ENCODE measurements at places on chromosomes 6 and 20.

- DNase-seq, result no peak
Measured at GRCh38 chr20:37723668-37724067, 29.8 kb downstream of the CTNNBL1 start.

GRCh38 chr6:134778431-134778830, 171.5 kb downstream of the ALDH8A1 start:
- DNase-seq, result no peak

- no peak for DNase-seq
Measured at GRCh38 chr20:24964506-24964840, 15.4 kb downstream of the CST7 start.

DNA sequence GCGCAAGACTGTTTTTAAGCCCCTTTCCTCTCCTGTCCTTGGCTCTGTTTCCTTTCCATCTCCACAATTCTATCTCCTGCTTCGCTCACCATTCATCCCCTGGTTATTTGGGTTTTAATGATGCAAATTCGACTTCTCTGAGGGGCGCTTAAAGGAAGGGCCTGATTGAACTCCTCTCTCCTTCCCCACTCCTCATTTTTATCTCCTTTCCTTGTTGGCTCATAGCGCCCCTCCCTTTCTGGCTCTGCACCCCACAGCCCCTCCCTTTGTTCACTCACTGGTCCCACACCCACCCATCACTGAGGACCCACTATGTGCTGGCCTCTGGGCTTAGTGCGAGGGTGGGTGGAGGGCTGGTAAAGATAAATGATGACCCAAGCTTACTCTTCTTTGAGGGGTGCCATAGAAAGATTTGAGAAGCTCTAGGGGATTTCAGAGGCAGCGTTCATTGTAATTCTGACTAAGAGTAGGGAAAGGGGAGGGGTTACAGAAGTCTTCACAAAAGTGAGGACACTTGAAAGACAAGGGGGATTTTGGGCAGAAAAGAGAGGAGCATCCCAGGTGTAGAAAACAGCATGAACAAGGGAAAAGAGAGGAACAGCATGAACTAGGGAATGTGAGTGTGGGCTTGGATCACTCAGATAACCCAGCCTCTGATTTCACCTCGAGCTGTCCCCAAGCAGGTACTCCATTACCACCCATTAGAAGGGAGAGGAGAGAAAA, 507.8 kb downstream of the CD83 start:
- no peak for DNase-seq

DNA sequence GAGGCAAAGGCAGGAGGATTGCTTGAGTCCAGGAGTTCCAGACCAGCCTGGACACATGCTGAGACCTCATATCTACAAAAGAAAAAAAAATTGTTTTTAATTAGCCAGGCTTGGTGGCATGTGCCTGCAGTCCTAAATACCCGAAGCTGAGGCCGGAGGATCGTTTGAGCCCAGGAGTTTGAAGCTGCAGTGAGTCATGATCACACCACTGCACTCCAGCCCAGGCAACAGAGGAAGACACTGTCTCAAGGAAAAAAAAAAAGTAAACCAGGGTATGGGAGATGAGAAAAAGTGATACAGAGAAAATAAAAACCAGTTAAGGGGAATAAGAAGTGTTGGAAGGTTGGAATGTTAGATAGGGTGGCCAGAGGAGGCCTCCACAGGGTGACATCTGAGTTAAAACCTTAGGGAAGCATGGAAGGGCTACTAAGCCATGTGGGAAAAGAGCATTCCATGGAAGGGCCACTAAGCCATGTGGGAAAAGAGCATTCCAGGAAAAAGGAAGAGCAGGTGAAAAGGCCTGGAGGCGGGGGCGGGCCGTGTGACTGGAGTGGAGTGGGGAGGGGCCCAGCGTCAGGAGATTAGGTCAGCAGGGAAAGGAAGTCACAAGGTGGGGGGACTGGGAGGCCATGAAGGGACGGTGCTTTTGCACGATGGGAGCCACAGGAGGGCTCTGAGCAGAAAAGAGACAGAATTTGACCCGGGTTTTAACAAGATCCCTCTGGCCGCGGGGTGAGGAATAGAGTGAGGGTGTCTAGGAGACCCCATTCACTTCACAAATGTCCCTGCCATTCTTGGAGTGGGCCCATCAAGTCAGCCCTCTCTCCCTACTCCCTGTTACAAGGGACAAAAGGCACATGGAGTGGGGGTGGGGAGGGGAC, 18.3 kb downstream of the CPNE5 start:
- no peak for DNase-seq

DNA sequence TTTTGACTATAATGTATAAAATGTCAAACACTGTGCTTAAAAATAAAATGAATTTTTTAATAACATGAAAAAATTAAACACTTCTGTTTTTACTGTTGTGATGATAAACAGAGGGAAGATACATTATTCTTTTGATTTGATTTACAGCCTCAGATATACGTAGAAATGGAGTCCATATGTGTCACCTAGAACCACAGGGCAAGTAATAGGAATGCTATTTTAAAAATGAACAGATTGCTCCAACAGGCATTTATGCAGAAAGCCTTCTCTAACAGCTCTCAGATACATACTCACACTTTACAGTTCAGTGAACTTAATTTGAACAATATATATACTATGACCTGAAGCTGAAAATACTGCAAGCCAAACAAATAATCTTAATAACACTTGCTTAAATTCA, 1551.0 kb downstream of the GRIK2 start:
- DNase-seq, result no peak

- DNase-seq, result no peak
Measured at GRCh38 chr6:43180985-43181384, 1.0 kb upstream of the CUL9 start.

- no peak for DNase-seq
Measured at GRCh38 chr6:147758303-147758702, 249.8 kb downstream of the SAMD5 start.

DNA sequence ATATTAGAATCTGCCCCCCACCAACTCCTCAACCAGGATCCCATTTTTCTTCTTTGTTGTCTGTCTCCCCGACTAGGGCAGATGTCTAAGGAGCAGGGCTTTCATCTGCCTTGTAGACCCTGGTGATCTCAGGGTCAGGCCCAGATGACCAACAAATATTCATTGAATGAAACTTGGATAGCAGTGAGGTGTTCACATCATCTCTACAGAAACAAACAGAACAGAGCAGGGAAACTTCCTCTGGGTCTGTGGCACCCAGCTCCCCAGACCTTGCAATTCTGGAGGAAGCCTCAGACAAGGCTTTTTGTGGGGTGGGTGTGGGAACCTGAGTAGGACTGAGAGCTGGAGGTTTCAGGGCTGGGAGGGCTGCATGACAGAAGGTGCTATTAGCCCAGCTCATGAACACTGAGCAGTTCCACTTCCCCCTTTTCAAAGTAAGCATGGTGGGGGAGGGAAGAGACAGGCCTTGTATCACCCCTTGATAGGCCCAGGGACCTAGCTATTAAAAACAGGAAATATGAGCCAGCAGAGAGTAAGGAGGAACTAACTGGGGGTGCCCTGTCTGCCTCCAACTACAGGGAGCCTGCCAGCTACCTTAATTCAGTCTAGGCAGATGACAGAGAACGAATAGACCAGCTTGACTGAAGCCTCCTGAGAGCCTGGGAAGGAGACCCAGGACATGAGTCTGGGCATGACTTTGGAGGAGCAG, 37.3 kb upstream of the TOP1 start:
- DNase-seq, result no peak

DNA sequence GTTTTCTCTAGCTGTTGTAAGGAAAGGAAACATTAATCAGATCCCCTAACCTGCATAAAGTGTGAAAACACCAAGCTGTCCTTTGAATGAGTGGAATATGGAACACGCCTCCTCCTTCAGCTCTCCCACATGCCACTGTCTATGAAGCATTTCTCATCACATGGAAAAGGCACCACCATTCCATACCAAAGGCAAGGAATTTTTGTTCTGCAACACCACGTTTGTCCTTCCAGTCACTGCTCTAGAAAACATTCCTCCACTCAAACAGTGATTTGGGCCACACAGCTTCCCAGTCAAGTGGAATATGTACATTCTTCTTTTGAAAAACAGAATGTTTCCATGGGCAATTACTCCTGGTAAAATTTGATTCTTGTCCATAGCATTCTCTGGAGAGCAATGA, 120.1 kb downstream of the OPRM1 start:
- no peak for DNase-seq

- peak; percentile 69 for DNase-seq
Measured at GRCh38 chr6:16770701-16771569, 9.7 kb upstream of the ATXN1 start.

GRCh38 chr6:110255211-110255750, 75.1 kb downstream of the CDC40 start:
- no peak for DNase-seq

DNA sequence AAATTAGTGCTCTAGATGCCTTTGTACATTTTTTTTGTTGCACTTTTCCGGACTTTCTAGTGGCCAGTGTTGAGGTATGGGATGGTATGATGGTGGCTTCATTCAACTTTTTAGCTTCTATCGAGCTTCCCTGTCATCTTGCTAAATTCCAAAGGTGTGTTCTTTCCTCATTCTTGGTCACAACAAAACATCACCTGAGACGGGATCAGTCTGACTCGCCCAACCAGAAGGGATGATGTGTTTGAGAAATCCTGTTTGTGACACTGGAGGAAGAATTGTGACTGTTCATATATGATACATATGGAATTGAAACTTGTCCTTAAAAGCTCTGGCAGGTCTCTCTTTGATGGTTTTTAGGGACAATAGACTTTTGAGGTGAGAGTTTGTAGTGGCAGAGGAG, 33.8 kb downstream of the KCNS1 start:
- no peak for DNase-seq

DNA sequence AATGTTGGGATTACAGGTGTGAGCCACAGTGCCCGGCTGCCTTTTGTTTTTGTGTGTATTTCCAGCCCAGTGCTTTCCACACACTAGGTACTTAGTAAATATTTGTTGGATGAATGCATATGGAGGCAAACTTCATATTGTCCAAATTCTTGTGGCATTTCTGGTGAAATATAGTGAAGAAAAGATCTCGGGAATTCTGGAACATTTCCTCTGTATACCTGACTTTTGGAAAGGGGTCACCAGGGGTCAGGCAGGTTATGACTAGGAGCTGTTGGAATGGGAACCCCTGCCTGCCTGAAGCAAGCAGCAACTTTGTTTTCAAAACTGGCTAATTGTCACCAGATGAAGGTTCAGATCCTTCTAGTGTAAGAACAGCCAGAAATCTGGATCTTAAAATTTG, 12.1 kb upstream of the SCP2D1 start:
- DNase-seq, result no peak

DNA sequence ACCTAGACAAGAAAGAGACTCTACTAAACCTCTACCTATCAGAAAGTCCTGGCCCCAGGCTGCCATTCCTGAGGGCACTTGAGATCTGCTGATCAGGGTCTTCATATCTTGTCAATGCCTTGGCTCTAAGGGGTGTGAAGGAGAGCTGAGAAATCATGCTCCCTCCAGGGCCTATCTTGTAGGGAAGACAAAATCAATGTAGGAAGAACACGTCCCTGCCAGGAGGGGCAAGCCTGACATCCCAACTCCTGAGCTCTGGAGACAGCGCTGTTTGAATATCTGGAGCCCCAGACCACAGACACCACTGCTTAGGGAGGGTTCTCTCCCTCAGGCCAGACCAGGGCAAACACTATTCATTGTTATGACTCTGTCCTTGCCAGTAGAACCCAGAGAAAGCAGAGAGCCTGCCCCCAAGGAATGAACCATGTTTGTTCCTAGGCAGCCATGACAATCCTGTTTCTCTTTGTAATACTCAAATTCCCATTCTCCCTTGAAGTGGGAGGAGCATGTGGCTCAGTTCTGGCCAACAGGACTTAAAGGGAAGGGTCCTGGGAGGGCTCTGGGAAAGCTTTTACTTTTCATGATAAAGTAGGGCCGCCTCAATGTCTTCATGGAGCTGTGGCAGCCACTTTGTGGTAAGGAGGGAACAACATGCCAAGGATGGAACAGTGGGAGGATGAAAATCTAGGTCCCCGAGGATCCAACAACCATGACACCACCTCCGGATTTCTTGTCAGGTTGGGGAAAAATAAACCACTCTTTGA, 1.8 kb upstream of the FASTKD5 start:
- DNase-seq, result no peak

DNA sequence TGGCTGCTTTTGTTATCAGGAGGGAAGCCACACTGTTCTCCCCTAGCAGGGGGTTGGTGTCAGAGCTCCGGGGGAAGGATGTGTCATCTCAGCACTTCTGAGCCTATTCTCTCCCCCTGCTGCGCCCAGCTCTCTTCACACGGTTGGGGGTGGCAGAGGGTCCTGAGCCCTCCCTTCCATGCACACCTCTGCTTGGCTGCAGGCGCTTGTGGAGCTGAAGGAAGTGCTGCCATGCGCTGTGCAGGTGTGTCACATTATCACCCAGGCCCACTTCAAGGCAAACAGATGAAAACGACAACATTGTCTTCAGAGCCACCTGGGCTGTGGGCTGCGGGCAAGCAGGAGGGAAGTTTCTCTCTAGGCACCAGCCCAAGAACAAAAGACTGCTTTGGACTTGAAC, 263.4 kb downstream of the BMP7 start:
- DNase-seq, result no peak

GRCh38 chr6:107101686-107102413, 13.5 kb downstream of the BEND3 start:
- DNase-seq, result no peak

DNA sequence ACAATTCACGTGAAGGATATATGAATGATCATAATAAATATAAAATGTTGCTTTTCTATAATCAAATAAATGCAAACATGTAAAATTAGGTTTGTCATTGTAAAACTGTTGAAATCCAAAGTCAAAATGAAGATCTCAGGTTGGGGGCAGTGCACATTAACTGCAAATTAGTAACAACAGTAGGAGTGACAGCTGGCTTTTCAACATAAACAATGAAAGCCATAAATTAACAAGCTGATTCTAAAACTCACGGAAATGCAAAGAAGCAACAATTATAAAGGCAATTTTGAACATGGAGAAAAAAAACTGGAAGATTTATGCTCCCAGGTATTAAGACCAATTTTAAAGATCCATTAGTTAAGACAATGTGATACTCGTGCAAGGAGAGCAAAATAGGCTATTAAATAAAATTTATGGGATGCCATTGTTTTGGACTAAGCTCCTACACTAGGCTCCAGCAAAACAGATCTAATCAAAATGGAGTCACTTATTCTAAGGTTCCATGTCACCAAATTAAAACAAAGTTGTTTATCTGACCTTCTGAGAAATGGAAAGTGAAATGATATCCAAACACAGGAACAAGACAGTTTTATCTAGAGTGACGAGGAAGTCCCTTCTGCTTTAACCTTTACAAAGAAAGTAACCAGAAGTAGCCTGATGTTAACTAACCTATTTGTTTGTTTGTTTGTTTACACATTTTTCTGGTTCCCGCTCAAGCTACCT, 770.8 kb downstream of the EPHA7 start:
- no peak for DNase-seq

DNA sequence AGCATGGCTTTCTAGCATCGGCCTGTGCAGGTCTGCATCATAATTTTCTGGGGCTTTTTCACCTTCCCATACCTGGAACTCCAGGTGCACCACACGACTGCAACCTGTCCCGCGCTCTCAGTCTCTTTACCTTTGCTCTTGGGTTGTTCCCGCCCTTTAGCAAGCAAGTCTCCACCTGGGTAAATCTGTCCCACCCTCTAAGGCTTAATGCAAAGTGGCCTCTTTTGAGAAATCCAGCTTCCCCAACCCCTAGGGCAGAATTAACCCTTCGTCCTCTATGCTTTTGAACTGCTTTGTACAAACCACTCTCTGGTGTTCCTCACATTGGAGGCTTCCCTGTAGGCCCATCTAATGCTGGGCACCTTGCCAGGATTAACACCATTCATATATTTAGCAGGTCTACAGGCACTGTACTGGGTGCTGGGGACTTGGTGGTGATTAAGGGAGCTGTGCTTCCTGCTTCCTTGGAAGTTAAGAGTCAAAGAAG, 2.8 kb downstream of the ITPR3 start:
- no peak for DNase-seq
